ENCODE measurements at places on chromosomes 2 and 18.

GRCh38 chr18:23538870-23539269, 35.6 kb downstream of the RMC1 start:
- no peak for DNase-seq

DNA sequence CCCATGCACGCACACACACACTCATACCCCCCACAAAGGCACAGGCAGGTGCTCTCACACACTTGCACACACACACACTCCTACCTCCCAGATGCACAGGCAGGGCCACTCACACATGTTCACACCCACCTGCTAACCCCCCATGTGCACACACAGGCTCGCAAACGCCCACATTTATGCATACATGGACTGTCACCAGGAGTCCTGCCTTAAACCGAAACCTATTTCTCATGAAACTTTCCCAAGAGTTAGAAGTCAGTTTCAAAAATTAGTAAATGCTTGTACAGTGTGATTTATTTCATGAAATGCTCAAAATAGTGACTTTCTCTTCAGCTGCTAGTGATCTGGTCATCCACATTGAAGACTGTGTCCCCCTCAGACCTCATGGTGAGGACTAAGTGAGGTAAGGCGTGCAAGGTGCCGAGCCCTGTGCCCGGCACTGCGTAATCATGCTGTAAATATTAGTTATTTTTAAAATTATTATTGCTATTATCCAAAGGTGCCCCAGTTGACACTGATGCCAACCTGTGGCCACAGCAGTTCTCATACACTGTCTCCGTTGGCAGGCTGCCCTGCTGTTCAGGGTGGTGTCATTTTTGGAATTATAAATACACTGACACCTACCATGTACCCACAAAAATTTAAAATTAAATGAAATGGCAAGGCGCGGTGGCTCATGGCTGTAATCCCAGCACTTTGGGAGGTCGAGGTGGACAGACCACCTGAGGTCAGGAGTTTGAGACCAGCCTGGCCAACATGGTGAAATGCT, 12.4 kb downstream of the CNNM4 start:
- DNase-seq: no peak

- DNase-seq: peak; percentile 53
Measured at GRCh38 chr2:101815739-101816391, 118.4 kb downstream of the MAP4K4 start.

GRCh38 chr2:42351864-42352263, 9.2 kb downstream of the COX7A2L start:
- no peak for DNase-seq

- DNase-seq: no peak
Measured at GRCh38 chr18:46659484-46659883, 2.5 kb upstream of the LOXHD1 start.

DNA sequence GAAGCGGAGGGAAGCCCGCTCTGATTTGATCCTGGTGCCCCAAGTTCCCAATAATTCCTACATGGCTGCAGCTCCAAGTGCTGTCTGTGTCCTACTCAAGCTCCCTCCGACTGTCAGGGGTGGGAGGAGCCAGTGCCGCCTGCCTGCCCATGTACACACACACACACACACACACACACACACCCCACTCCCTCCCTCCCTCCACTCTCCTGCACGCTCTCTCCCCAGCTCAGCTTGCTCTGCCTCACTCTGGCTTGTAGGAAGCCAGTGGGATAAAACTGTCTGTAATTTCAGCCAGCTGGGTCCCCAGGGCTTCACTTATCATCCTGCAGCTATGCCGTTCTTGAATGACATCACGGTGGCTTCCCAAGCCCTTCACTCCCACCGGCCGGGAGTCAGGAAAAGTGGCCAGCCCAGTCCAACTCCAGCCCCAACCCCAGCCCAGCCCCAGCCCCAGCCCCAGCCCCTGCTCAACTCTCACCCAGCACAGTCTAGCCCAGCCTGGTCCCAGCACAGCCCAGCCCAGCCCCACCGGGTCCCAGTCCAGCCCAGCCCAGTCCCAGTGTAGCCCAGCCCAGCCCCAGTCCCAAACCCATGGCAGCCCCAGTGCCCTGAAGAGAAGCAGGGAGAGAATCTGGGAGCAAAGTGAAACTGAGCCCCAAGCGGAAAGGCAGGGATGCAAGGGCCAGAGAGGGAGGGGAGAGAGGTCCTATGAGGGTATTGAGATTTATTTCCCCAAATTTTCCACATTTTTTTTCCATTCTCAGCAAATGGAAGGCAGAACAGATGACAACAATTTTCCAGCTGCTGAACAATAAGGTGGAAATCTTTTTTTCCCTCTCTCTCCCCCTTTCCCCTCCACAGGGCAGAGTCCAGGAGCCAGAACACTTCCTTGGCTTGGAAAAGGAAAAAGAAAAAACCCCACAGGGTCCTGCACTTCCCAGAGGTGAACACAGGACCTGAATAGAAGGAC, 144.0 kb downstream of the TNS1 start:
- DNase-seq: peak; percentile 65

- no peak for DNase-seq
Measured at GRCh38 chr18:33282142-33282541, 158.4 kb downstream of the CCDC178 start.

DNA sequence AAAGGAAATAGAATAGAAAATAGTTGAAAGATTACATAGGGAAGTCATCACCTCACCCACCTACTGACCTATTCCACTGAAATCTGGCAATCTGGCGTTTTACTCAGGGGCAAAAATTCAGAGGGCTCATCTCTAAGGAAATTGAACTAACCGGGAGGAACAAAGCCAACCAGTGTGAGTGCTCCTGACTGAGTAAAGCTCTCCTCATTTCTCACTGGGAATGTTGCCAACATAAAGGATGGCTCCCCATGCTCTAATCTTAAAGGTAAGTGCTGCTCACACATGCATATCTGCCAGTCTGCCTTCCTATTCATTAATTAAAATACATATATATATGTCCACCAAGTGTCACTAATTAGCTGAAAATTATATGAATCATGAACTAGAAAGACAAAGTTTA, 13.5 kb upstream of the DOK6 start:
- no peak for DNase-seq

GRCh38 chr18:2513616-2514015, 57.7 kb downstream of the METTL4 start:
- no peak for DNase-seq

DNA sequence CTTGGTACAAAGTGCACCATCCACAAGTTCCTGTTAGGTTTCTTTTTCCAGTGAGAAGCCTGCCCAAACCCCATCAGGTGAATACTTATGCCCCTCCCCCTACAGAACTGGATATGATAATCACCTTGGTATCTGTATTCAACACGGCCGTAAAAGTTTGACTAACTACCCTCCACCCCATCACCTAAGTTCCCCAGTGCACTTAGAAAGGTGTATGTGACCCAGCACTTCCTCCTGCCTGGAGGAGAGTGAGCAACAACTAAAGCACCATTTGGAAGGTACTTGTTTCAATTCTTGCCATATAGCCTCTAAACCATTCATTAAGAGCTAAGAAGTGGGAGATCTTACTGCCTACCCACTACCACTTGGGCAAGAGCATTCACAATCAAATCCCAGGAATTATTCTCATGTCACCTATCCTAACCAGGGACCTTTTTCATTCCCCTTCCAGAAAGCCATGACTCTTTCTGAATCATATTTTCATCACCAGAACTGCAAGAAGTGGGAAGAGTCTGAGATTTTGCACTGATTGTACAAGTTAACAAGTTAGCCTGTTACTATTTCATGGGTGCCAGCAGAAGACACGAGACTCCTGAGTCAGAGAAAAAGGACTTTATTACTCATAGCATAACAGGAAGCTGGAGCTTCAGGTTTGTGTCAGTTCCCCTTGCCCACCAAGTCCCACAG, 53.5 kb upstream of the NDUFV2 start:
- no peak for DNase-seq

DNA sequence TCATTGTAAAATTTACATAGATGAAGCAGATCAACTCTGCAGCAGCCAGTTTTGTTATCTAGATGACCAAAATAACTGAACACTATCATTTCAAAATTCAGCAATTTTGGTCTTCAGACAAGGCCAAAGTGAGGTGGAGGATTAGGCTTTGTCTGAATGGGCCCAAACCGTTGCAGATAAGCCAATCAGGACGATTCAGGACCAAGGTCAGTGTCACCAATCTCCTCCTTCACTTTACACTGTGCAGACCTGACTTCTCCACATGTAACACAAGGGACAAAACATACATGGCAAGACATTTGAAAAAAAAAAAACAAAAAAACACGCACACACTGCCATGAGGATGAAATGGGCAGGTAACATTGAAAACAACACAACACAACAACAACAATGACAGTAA, 211.2 kb downstream of the NAPG start:
- no peak for DNase-seq

DNA sequence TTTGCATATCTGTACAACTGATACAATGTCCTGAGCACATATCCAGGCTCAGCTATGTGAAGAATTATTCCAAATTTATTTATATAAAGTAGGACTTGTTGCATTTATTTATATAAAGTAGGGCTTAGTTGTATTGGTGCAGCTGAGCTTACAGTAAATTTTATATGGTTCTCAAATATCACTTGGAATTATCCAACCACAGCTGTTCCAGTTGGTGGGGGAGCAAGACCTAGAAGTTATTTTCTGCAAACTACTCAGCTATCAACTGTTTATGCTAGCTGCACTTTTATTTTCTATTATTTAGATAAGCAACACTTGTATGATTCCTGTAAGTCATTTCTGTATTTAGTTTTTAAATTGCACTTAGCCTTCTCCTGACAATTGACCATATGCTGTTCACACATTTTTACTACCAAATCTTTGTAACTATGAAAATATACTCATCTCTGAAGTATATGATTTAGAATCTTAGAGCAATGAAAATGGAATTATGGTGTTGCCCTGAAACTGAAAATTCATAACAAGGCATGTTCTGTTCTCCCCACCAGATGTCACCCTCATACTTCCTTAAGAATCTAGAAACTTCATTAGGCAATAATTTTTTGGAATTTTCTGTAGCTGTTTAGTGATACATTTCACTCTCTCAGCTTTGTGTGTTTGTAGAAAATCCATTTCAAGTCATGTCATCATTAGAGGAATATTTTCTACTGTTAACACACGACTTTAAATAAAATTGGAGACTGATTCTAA, 157.0 kb upstream of the CBLN2 start:
- DNase-seq: peak; percentile 34

- no peak for DNase-seq
Measured at GRCh38 chr2:25377822-25378421, 36.2 kb upstream of the DNMT3A start.

GRCh38 chr2:69594341-69594740, 49.2 kb downstream of the AAK1 start:
- DNase-seq: no peak

DNA sequence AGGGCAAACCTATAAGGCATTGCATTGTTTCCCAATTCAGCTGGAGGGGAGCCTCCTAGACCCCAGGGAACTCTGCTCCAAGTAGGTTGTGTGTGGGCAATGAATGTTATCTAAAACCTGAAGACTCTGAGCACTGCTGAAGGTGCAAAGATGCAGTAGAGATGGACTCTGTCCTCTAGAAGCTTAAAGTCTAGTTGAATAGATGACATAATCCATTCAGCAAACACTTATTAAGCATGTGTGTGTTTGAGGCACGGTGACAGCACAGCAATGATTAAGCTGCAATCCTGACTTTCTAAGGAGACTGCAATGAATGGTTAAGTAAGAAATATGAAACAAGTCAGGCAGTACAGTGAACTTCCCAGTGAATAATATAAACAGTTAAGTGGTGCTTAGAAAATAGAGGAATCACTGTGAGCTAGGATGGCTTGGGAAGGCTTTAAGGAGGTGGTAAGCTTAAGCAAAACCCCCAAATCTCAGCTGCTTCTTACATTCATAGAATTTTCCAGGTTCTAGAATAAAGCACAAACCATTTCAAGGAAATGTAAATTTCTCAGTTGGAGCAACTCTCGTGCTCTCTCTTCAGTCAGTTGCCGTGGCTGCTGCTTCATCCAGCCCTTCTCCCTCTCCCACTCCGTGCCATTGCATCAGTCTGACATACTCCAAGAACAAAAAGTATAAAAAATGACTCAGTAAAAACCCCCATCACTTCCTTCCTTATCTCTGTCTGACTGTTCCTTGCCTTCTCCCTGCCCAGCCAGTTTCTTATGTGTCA, 19.1 kb downstream of the MXD1 start:
- DNase-seq: no peak

DNA sequence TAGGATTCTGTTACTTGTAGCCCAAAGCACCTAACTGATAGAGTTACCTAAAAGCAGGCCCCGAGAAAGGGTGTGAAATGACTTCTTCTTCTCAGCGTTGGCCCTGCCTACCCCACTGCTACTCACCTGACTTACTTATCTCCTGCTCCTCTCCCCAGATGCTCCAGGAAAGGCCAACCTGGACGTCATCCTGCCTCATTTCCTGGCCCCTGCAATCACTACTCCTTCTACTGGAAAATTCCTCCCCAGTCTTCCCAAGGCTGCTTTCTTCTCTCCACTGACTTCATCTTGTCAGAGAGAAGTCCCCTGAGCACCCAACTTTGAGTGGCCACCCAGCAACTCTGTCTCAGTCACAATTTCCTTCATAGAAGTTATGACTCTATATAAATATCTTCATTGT, 63.4 kb upstream of the KLF7 start:
- DNase-seq: no peak

GRCh38 chr2:64748561-64748960, 94.8 kb upstream of the SERTAD2 start:
- no peak for DNase-seq

DNA sequence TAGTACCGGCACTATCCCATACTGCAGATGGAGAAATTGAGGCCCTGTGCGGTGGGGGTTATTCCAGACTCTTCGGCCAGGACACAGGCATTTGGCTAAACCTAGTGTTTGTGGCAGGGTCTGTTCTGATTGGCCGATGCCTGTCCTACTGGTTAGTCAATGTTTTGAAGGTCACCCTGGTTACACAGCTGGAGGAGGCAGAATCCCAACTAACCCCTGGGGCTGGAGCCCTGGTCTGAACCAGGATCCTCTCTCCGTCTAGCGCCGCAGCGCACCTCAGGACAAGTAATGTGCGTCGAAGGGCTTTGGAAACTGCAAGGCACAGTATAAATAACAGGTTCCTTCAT, 19.4 kb downstream of the TEX44 start:
- DNase-seq: no peak

DNA sequence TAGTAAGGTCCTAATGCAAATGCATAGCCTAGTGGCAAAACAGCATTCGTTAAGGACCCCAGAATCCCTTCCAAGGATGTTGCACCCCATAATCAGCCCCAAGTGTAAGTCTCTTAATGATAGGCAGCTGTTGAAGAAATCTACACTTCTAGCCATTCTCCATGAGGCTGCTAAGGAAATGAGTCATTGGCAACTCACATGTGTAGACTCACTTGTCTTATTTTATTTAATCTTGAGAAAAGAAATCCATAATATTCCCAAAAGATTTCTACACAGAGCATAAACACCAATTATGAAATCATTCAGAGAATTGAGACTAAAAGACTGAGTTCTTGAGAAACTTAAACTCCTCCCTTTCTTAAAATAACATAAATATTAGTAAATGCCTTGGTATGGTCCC, 52.4 kb downstream of the AKAIN1 start:
- no peak for DNase-seq

GRCh38 chr2:196959734-196960338, 33.3 kb upstream of the PGAP1 start:
- no peak for DNase-seq

GRCh38 chr2:150046810-150047209, 440.7 kb downstream of the RND3 start:
- no peak for DNase-seq

- no peak for DNase-seq
Measured at GRCh38 chr2:227163485-227163997, 464 bp downstream of the COL4A4 start.

GRCh38 chr2:212730994-212731393, 192.4 kb upstream of the ERBB4 start:
- DNase-seq: no peak

- DNase-seq: no peak
Measured at GRCh38 chr2:56912490-56912889, 728.7 kb downstream of the CCDC85A start.
